ENCODE measurements at places on chromosomes 11 and 22.

- DNase-seq: no peak
Observed at GRCh38 chr11:111922803-111923202, 4.1 kb downstream of the C11orf52 start.

GRCh38 chr11:87036756-87037449 lies 831 bp upstream of the TMEM135 start:
- DNase-seq: no peak

GRCh38 chr11:98740321-98740720 lies 280.4 kb upstream of the CNTN5 start:
- DNase-seq: no peak

DNA sequence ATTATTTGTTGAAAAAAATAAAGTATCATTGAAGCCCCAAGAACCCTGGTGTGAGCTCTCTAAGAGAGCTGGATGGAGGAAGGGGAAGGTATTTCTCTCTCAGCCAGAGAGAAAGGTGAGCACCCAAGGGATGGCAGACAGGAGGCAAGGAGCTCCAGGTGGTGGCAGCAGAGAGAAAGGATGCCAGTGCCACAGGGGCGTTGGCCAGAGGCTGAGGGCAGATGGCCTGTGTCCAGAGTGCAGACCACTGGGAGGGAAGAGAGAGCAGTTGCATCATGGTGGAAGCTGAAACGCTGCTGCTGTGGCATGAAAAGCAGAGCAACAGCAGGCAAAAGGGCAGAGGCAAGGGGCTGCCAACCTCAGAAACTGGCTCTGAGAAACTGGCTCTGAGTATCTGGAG lies 8.5 kb downstream of the SPON1 start:
- DNase-seq: no peak

- no peak for DNase-seq
Observed at GRCh38 chr11:64245797-64246620, 734 bp downstream of the PPP1R14B start.

GRCh38 chr11:114307524-114308203 lies 11.5 kb downstream of the NNMT start:
- no peak for DNase-seq

- DNase-seq: no peak
Observed at GRCh38 chr11:91272089-91272488, 952.5 kb upstream of the FAT3 start.

- DNase-seq: no peak
Observed at GRCh38 chr22:48941903-48942575, 885.6 kb downstream of the BRD1 start.

GRCh38 chr11:96259134-96259830 lies 83.7 kb downstream of the MAML2 start:
- DNase-seq: no peak

GRCh38 chr11:117855912-117856651 lies 20.4 kb downstream of the FXYD6 start:
- DNase-seq: no peak

- DNase-seq: no peak
Observed at GRCh38 chr22:32971276-32971675, 86.9 kb downstream of the SYN3 start.

DNA sequence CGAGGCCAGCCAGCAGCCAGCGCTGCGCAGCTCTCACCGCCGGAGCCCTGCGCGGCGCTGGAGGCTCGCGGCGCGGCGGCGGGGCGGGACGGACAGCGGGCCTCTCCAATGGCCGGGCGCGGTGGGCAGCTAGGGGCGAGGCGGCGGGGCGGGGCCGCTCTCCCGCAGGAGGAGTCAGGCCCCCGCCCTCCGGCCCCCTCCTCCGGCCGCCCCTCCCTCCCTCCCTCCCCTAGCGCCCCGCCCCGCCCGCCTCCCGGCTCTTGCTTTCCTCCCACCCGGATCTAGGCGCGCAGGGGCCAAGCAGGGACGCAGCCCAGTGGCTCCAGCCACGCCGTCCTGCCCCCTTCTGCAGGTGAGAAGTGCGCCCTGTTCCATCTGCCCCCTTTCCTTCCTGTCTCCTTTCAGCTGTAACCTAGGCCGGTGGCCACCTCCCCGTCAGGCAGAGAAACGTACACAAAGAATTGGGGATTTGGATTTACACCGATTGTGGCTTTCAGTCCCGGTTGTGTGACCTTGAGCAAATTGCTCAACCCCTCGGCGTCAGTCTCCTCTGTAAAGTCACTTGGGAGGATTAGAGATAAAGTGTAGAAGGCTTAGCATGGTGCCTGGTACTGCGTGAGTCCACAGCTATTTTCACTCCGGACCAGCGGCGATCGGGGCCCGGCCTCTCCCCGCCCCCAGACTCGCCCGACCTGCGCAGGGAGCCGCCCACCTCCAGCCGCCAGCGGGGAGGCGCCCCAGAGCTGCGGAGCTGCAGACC lies at the start of gene FZD4:
Gene FZD4 (minus strand): TSS at position 35 of the 760 bp plus-strand sequence. CDS start 310 bp downstream, outside the sequence.
- DNase-seq: no peak

- DNase-seq: no peak
Observed at GRCh38 chr11:19209617-19210370, 8.0 kb upstream of the CSRP3 start.

DNA sequence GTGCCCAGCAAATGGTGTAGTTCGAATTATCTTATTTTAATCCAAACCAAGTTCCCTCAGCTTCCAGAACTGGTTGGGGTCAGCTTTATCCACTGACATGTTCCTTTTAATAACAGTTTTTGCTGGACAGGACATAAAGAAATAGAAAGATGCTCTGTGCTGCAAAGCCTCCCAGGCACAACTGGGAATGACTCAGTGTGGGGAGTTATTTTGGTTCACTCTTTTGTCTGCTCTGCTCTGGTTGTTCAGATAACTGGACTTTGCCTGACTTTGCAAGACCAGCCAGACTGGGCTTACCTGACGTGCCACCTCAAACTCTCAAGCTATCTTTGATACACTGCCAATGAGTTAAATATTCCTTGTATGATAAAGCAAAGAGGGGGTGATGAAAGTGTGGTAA lies 25.6 kb downstream of the SEZ6L start:
- DNase-seq: no peak

DNA sequence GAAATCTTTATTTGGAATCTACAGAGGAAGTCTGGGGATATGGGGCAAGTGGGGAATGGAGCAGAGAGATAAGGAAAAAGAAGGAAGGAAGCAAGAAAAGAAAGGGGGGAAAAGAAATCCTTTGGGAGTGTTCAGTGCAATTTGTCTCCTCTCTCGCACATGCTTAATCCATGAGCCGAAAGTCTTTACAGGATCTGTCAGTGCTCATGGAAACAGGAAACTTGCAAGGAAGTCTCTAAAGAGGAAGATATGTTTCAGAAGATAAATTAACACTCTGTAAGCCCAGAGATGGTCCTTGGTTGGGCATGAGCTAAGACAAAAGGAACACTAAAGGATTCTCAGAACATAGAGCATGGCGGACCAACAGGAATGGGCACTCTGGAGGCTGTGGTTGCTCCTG lies 47.9 kb upstream of the FLI1 start:
- DNase-seq: no peak

Measured in SK-N-MC (cell line).